ENCODE measurements at places on chromosomes 12 and 14.

GRCh38 chr14:94602722-94603121 lies 9.5 kb upstream of the SERPINA3 start:
- DNase-seq: no peak

GRCh38 chr12:57724936-57725740 lies 13.4 kb downstream of the AGAP2 start:
- no peak for DNase-seq

GRCh38 chr12:91189516-91189915 lies 6.9 kb upstream of the DCN start:
- DNase-seq: no peak

GRCh38 chr14:63209160-63209559 lies 4.9 kb downstream of the RHOJ start:
- DNase-seq: no peak

GRCh38 chr12:57126561-57126960 lies 1.7 kb upstream of the LRP1 start:
- no peak for DNase-seq

DNA sequence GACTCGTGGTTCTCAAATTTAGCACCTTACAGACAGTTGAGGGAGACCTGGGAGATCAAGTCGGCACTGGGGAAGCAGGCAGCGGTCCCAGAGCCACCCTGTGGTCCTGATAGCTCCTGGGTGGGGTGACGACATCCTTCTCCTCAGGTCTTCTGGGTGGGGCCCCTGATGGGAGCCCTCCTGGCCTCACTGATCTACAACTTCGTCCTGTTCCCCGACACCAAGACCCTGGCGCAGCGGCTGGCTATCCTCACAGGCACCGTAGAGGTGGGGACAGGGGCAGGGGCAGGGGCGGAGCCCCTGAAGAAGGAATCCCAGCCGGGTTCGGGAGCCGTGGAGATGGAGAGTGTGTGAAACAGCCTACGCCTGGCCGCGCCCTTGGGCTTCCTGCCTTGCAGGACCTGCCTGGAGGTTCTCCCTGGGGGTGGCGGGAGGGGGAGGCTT lies 2.6 kb downstream of the AQP6 start:
- DNase-seq: no peak

GRCh38 chr14:85319101-85319500 lies 210.8 kb upstream of the FLRT2 start:
- DNase-seq: no peak

GRCh38 chr14:71248194-71248593 lies 340.9 kb downstream of the PCNX1 start:
- DNase-seq: no peak

GRCh38 chr12:13178568-13179210 lies 17.8 kb upstream of the EMP1 start:
- no peak for DNase-seq

- no peak for DNase-seq
Measured at GRCh38 chr12:82299319-82300025, 58.7 kb downstream of the CCDC59 start.

- no peak for DNase-seq
Measured at GRCh38 chr12:88566430-88566829, 13.8 kb downstream of the KITLG start.

DNA sequence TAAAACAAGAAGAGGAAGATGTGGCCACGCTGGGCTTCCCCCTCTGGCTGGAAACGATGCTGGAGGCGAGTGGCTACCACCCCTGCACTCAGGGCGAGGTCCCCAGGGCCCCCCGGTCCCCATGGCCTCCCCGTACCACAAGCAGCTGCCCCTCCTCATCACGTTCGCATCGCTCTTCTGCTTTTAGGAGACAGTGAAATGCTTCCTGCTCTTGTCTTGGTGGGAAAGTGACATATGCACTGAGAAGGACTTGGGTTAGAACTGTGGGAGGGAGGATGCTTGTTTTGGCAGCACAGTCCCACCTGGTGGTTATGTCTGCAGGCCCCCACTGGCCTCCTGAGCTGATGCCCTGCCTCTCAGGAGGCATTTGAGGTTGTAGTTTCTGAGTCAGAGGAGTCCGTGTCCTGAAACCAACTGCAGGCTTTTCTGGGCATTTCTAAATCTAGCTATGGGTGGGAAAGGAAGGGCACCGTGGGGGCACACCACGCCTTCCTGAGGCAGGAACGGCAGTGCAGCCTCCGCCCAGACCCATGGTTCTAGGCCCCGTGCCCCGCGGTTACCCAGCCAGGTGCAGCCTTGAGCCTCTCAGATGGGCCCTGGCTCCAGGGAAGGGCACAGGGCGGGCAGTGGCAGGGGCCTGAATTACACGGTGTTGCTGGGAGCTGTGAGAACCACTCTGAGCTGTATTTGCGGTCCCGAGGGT lies 139.3 kb downstream of the ADGRD1 start:
- peak; percentile 64 for DNase-seq

- DNase-seq: no peak
Measured at GRCh38 chr12:238736-239398, 23.8 kb downstream of the SLC6A13 start.

GRCh38 chr14:96261053-96261452 lies 5.0 kb downstream of the BDKRB1 start:
- DNase-seq: no peak

DNA sequence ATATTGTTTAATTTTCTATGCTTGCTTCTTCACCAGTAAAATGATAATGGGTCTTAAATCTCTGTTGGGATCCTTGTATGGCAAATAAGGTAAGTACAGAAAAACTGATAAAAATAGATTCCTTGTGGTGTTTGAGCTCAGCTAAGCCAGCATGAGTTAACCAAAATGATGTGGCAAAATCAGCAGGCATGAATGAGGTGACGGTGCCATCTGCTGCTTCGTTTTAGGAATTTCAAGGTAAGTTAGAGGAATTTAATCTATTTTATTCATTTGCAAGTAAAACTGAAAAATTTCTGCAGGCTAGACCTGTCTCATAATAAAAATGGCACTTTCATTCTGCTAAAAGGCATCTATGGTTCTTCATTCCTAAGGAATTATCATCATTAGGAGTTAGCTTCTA lies 10.0 kb upstream of the CLEC7A start:
- peak; percentile 48 for DNase-seq

DNA sequence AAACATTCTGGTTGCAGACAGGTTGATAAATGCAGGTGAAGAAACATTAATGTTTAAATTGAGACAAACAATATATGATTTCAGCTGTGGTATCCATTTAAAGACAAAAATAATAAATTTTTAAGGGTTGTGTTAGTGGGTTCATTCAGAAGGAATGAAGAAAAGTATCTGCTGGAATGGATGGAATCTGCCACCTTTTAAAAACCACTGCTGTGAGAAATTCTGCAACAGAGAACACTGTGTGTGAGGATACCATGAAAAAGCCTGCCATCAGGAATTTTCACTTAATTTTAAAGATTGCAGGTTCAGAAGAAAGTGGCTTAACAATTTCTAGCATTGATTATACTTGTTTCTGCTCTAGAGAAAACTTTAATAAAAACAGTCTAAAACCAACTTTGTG lies 184.6 kb upstream of the SOX5 start:
- DNase-seq: no peak

DNA sequence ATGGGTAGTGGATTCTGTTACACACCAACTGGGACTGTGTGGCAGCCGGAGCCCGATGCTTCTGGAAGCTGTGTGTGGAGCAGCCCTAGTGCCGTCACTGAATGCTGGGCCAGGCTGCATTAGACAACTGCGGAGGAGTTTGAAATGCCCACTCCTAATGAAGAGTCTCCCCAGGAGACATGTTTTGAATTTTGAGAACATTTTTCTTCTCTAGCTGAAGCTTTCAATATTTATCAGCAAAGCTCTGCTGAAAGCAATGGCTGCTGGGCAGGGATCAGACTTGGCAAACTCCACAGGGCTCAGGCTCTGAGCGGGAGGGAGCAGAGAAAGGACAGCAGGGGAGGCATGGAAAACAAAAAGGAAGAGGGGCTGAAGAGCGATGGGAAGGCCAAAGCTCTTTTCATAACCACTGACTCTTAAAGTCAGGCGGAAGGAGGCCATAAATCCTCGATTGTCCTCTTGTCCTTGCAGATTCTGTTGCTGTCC lies 189.1 kb downstream of the MON2 start:
- no peak for DNase-seq

- no peak for DNase-seq
Measured at GRCh38 chr12:103728323-103728722, 112.7 kb downstream of the NT5DC3 start.

GRCh38 chr14:51328064-51328771 lies 88.2 kb downstream of the TMX1 start:
- peak; percentile 12 for DNase-seq

DNA sequence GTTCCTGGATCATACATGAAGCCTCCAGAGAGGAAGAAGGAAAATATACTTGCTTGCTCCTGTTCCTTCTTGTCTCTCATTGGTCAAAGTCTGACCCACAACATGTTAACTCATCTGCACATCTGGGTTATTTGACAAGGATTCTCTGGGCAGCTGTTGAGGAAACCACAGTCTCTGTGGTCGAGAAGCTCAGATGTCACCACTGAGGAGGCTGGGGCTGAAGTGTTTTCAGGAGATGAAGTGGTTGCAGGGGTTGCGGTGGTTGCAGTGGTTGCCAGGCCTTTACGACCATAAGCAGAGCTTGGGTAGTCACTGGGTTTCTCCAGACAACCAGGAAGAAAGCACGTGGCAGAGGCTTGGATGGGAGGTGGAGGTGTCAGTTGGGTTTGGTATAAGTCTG lies 265.0 kb upstream of the LRIG3 start:
- DNase-seq: no peak

- DNase-seq: no peak
Measured at GRCh38 chr12:107033758-107034739, 47.1 kb upstream of the MTERF2 start.

DNA sequence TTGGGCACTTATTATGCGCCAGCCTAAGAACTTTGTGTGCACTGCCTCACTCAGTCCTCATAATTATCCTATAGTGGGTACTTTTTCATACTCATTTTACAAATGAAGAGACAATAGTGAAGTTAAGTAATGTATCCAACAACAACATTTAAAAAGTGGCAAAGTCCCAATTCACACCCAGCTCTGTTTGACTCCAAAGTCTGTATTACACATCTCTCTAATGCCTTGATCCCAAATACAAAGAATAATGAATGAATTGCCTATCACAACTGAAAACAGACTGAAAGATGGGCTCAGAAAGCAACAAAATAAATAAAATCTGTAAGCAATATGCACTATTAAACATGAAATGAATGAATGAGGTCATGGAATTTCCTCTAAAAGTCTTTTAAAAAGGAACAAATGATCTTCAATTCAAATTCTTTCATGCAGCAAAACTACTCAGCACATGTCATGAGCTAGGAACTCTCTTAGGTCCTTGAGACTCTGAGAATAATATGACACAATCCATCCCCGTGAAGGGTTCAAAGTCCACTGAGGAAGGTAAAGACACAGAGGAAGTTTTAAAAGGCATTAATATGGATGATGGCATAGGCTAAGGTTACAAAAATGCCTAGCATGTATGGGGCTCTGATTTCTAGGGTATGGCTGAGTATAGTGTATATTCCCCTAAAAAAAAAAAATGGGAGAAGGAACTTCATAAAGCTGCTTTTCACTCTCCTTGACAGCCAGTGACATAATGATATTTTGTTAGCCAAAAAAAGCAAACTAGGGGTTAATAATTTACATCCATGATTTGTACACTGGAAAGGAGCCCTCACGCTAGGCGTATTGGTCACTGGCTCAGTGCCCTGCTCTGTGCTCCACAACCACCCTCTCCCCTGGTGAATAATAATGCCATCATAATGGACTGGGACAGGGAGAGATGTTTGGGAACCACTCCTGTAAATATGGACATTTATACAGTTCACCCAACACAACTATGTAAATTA lies 103.4 kb downstream of the SLC2A13 start:
- no peak for DNase-seq

GRCh38 chr12:26268841-26269561 lies 73.6 kb downstream of the SSPN start:
- DNase-seq: no peak

- no peak for DNase-seq
Measured at GRCh38 chr14:87824266-87824665, 168.7 kb downstream of the GALC start.

DNA sequence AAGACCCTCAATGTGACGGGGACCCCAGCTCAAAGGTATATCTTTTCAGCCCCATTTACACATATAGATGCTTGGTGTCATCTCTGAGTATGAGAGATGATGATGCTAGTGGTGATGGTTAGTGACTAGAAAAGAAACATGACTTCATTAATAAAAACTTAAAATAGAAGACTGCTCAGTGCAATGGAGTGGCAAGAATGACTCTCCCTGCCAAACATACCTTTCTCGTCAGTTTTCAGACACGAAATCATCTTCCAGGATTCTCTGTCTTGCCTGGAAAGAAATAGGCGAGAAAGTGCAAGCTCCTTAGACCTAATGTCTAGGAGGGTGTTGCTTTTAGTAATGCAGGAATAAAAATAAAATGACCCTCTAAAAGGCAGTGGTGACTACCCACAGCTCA lies 71.7 kb downstream of the TPH2 start:
- DNase-seq: no peak

DNA sequence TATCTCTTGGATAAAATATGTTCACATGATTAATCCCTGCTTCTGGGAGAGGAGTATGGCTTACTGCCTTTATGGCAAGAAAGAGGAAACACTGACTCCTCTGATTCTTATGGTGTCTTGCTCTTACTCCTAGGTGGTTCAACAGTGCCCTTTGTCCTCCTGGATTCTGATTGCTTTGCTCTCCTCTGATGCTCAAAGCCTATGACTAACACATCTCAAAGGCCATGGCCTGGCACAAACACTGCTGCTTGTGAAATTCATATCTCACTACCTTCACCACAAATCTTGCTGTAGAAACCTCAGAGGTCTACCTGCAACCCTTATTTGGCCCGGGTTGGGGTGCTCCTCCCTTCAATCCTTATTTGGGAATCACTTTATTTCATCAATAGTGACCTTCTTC lies 217.2 kb downstream of the C12orf50 start:
- peak; percentile 1 for DNase-seq

GRCh38 chr14:55103005-55103640 lies 25.9 kb upstream of the LGALS3 start:
- peak; percentile 84 for DNase-seq

- DNase-seq: no peak
Measured at GRCh38 chr14:99402950-99403349, 77.7 kb downstream of the SETD3 start.

GRCh38 chr12:51269174-51270066 lies 795 bp downstream of the SMAGP start:
- peak; percentile 26 for DNase-seq

- DNase-seq: no peak
Measured at GRCh38 chr12:71162832-71163763, 5.3 kb upstream of the TSPAN8 start.

DNA sequence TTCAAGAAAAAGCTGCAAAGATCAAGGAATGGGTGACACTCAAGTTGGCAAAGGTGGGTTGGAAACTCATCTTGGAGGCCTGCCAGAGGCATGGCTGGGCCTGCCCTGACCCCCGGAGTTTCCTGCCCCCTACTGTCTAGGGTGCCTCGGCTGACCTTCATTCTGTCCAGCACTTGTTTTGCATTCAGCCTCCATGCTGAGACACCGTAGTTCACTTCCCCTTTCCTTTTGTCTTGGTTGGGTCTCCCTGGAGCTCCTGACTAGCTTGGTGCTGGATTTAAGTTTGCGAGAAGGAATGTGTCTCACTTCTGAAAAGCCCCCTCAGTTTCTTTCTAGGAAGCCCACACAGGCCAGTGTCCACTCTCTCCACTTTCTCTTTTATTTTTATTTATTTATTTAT lies 26.5 kb downstream of the PLEKHH1 start:
- DNase-seq: no peak

- DNase-seq: no peak
Measured at GRCh38 chr12:114166362-114166761, 200.2 kb upstream of the RBM19 start.

GRCh38 chr12:75337905-75338304 lies 3.4 kb downstream of the GLIPR1L1 start:
- DNase-seq: peak; percentile 26
